Tibial nerve (tissue), 4 donors: ENCODE measurements at places on chromosomes 3 and 15. TPM values are rescaled to one million over a fixed set of nuclear protein-coding genes. Genes with fewer than 3 reads are reported as not detected.

Gene GOLGA6A
- total RNA-seq = 0.20 TPM

Gene STIMATE
- total RNA-seq = 40.2 TPM

Gene TRIM42
- total RNA-seq = not detected

Gene ALPK3
- total RNA-seq = 2.4 TPM

Gene THRB
- total RNA-seq = 10.3 TPM

Gene ITIH4
- 5.4 TPM for total RNA-seq

Gene TTBK2
- 24.9 TPM for total RNA-seq

Gene ADPRH
- total RNA-seq = 12.0 TPM
